ENCODE measurements at places on chromosomes 4 and X. TPM values are rescaled to one million over a fixed set of nuclear protein-coding genes. Genes with fewer than 3 reads are reported as not detected.

CLDN22 gene
- not detected for total RNA-seq

ANAPC10 gene
- total RNA-seq = 26.2 TPM

- DNase-seq = peak; percentile 40
These were observed 135.9 kb downstream of the SLC4A4 start for GRCh38 chr4:71474731-71475130.

GRCh38 chrX:2712890-2713840 lies 22.1 kb downstream of the CD99 start:
- no peak for DNase-seq
